ENCODE measurements at places on chromosomes 6 and 20. TPM values are rescaled to one million over a fixed set of nuclear protein-coding genes. Genes with fewer than 3 reads are reported as not detected.

The MARCKS gene
- total RNA-seq, result 442 TPM

The ADTRP gene
- total RNA-seq, result not detected

GRCh38 chr20:19407736-19408135 is 195.3 kb downstream of the SLC24A3 start:
- no peak for DNase-seq
- no peaks in the 10 kb centered on the region for H3K27me3 ChIP-seq
- H3K36me3 ChIP-seq, result peaks cover 6% of the 10 kb centered on the region
- no peak overlapping the region for H3K27ac ChIP-seq
- no peak overlapping the region for H3K4me3 ChIP-seq

GRCh38 chr6:2734488-2735166 is 16.1 kb downstream of the MYLK4 start:
- peak overlapping the region; percentile 55 for H3K27ac ChIP-seq
- DNase-seq, result no peak
- H3K27me3 ChIP-seq, result peaks cover 4% of the 10 kb centered on the region
- H3K4me1 ChIP-seq, result peaks cover 20% of the 10 kb centered on the region
- no peaks in the 10 kb centered on the region for H3K36me3 ChIP-seq

- H3K36me3 ChIP-seq, result peaks cover 5% of the 10 kb centered on the region
- no peak overlapping the region for H3K4me3 ChIP-seq
- H3K27me3 ChIP-seq, result peaks cover 2% of the 10 kb centered on the region
- no peak for DNase-seq
- H3K4me1 ChIP-seq, result peaks cover 7% of the 10 kb centered on the region
- H3K27ac ChIP-seq, result no peak overlapping the region
Measured at GRCh38 chr6:103874575-103874974, 985.1 kb downstream of the HACE1 start.

- H3K4me3 ChIP-seq, result peak overlapping the region; percentile 67
- peaks cover 4% of the 10 kb centered on the region for H3K36me3 ChIP-seq
- no peak for DNase-seq
- H3K4me1 ChIP-seq, result peaks cover 29% of the 10 kb centered on the region
- H3K27ac ChIP-seq, result peak overlapping the region; percentile 100
Measured at GRCh38 chr6:156775717-156776116, 1.5 kb upstream of the ARID1B start.

DNA sequence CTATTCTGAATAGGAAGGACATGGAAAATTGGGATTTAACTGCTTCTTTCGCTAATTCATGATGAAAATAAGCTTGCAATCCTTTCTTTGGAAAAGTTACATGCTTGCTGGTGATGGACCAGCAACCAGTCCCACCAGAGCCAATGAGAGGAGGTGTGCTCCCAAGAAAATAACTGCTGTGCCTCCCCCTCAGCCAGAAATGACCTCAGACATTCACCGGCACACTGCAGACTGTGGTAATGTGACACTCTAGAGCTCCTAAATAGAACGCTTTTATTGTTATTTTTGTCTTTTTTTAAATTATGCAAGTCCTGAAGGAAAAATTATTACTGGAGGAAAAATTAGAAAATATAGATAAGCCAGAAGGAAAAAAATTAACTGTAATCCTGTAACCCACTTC is 2.6 kb downstream of the PYGB start:
- H3K4me1 ChIP-seq, result peaks cover 52% of the 10 kb centered on the region
- no peak for DNase-seq
- peak overlapping the region; percentile 43 for H3K27ac ChIP-seq
- H3K4me3 ChIP-seq, result peak overlapping the region; percentile 94
- H3K27me3 ChIP-seq, result peaks cover 16% of the 10 kb centered on the region
- H3K36me3 ChIP-seq, result no peaks in the 10 kb centered on the region
